Panc1 (cell line): ENCODE measurements at places on chromosomes 16 and 17.

DNA sequence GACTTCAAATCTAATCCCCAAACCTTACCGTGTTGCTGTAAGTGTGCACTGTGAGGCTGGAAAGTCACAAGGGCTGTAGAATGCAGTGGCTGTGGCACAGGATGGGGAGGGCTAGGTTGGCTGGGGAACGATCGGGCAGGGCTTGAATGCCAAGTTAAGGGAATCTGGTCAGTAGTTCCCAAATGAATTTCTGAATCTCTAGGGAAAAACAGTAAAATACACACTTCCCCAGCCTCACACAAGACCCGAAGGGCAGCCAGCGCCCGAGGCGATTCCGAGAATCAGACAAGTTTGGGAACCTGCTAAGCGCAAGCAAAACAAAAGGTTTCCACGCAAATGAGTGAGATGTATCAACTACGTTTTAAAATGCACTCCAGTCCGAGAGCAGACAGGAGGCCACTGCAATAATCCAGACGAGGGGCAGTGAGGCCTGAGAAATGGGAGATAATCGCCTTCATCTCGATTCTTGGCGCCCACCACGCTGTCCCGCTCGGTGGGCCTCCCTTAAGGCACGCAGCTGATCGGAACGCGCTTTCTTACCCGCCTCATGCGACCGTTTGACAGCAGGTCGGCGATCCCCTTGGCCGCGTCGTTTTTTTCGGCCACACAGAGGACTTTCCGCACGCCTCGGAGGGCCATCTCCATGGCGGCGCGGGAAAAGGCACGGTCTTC, 599 bp downstream of the TOP3A start:
- DNase-seq, result no peak
- peaks cover 23% of the 10 kb centered on the region for H3K4me1 ChIP-seq
- no peaks in the 10 kb centered on the region for H3K27me3 ChIP-seq
- peaks cover 2% of the 10 kb centered on the region for H3K36me3 ChIP-seq
- peak overlapping the region; percentile 85 for H3K27ac ChIP-seq
- peak overlapping the region; percentile 96 for H3K4me3 ChIP-seq

DNA sequence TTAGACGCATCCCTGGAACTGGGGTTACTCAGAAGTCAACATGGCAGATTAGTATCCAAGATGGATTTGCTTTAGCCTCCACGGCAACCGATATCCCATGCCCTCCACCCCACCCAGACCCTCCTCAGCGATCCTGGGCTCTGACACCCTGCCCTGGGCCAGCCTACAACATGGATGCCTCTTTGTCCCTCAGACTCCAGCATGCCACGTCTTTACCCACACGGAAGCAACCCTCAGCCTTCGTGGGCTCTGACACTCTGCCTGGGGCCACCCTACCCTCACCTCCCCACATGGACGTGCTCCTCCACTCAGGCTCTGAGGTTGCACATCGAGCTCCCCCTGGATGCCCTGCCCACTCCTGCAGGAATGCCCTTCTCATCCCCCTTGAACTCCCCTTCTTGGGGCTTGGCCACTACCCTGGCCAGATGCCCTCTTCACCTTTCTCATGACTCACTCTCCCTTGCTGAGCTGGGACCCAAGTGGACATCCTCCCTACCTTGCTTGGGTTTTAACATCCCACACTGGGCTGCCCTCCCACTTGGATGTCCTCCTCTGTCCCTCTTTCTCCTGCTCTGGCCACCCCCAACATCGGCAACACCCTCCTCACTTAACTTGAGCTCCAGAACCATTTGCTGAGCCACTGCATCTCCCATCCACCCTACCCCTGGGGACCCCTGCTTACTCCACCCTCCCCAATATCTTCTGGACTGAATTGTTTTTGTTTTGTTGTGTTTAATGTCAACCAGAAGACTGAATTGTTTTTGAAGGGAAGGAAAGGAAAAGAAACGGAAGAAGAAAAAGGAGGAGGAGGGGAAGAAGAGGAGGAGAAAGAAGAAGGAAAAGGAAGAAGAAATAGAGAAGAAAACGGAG, 18.3 kb upstream of the TMEM92 start:
- no peaks in the 10 kb centered on the region for H3K36me3 ChIP-seq
- no peaks in the 10 kb centered on the region for H3K27me3 ChIP-seq
- no peak overlapping the region for H3K27ac ChIP-seq
- DNase-seq, result no peak
- no peak overlapping the region for H3K4me3 ChIP-seq
- H3K4me1 ChIP-seq, result no peaks in the 10 kb centered on the region

GRCh38 chr16:23700509-23700908, 12.5 kb downstream of the ERN2 start:
- no peak overlapping the region for H3K27ac ChIP-seq
- DNase-seq, result no peak
- H3K36me3 ChIP-seq, result no peaks in the 10 kb centered on the region
- no peaks in the 10 kb centered on the region for H3K4me1 ChIP-seq
- H3K27me3 ChIP-seq, result no peaks in the 10 kb centered on the region
- no peak overlapping the region for H3K4me3 ChIP-seq

GRCh38 chr16:47886631-47887415, 269.0 kb downstream of the ABCC12 start:
- H3K27ac ChIP-seq, result no peak overlapping the region
- no peak overlapping the region for H3K4me3 ChIP-seq
- H3K4me1 ChIP-seq, result no peaks in the 10 kb centered on the region
- no peak for DNase-seq
- no peaks in the 10 kb centered on the region for H3K27me3 ChIP-seq

DNA sequence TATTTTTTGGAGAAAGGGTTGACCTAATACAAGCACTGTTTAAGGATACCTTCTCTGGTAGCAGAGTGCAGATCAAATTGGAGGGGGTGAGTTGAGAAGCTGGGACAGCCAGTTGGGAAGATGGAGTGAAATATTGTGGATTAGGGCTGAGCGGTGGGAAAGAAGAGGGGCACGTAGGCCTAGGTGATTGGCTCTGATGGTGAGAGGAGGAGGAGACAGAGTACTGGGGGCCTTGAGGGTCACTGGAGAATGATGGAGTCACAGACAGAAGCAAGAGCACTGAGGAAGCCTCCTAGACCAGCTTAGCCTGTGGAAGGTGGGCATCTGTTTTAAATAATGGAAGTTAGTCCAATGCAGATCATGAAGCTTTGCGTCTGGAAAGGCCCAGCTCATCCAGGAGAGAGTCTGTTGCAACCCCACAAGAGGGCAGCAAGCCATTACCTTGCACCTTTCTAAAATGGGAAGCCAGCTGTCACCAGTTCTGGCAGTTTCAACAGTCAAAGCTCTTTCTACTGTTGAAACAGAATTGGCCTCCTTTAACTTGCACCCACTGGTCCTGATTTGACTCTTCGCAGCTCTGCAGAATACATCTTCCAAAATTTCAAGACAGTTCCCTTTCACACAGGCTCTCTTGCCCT, 11.8 kb downstream of the SLC9A5 start:
- no peak for DNase-seq
- H3K4me1 ChIP-seq, result no peaks in the 10 kb centered on the region
- no peaks in the 10 kb centered on the region for H3K36me3 ChIP-seq
- no peaks in the 10 kb centered on the region for H3K27me3 ChIP-seq
- H3K27ac ChIP-seq, result no peak overlapping the region
- H3K4me3 ChIP-seq, result no peak overlapping the region

DNA sequence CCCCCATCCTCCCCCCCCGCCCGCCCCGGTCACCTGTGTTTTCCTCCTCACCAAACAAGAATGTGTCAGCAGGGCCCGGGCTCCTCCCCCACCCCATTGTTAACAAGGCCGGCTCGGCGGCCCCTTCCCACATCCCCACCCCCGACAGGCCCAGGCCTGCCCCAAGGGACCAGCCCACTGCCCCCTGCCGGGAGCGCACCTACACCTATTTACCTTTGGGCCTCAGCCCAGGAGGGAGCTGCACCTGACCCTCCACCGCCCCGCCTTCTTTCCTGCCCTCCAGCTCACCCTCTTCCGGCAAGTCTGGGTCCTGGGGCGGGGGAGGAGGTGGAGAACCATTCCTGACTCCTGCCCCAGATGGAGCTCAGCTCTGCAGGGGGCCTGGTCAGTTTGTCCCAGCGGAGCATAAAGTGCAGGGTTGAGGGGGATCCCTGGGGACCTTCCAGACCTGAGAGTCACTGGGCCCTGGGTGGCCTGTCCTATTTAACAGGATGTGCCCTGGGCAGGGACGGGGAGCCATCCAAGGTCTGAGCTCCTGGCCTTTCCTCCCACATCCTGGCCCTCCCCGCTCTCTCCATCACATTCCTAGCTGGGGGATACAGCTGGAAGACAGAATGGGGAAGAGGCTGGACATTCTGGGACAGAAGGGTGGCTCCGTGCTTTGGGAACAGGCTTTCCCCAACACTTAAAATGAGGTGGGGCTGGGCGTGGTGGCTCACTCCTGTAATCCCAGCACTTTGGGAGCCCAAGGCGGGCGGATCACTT, 8.3 kb downstream of the FOXJ1 start:
- no peak for DNase-seq
- no peaks in the 10 kb centered on the region for H3K36me3 ChIP-seq
- H3K4me3 ChIP-seq, result no peak overlapping the region
- peaks cover 1% of the 10 kb centered on the region for H3K4me1 ChIP-seq
- no peaks in the 10 kb centered on the region for H3K27me3 ChIP-seq

DNA sequence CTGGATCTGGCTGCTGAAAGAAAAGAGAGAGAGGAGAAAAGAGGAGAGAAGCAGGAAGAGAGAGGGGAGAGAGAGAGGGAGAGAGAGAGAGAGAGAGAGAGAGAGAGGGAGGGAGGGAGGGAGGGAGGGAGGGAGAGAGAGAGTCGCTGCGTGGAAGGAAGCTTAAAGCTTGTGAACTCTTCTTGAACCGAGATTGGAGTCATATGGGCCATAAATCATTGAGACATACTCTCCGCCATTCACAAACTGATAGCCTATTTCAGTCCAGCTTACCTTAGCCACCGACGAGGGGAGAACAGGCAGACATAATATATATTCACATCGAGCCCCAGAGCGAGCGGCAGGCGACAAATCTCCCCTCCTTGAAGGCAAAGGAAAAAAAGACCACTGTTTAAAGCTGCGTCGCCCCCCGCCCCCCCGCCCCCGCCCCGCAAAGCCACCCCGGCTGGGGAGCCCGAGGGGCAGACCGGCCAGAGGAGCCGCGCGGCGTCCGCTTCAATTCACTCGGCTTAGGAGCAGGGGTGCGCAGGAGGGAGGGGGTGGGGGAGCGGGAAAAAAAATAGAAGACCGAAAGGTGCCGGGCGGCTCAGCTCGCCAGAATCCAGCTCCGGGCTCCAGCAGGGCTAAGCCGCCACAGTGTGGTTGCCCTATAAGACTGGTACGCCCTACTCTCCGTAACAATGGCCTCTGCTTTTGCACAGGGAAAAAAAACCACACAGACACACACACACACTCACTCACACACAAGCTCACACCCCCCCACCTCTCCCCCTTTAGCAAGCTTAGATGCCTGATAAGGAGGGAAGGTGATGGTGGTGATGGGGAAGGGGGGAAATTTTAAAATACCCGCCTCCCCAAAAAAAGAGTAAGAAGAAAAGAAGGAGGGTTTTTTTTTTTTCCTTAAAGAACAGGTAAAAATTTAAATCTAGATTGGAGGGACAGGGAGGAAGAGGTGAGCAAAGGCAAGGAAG, 10.6 kb upstream of the HOXB2 start:
- H3K27ac ChIP-seq, result peak overlapping the region; percentile 99
- peaks cover 6% of the 10 kb centered on the region for H3K36me3 ChIP-seq
- H3K4me1 ChIP-seq, result peaks cover 80% of the 10 kb centered on the region
- DNase-seq, result no peak
- H3K4me3 ChIP-seq, result peak overlapping the region; percentile 52
